ENCODE measurements at places on chromosomes 3 and 15.

GRCh38 chr15:94253742-94254141, 22.4 kb downstream of the MCTP2 start:
- no peak for DNase-seq

DNA sequence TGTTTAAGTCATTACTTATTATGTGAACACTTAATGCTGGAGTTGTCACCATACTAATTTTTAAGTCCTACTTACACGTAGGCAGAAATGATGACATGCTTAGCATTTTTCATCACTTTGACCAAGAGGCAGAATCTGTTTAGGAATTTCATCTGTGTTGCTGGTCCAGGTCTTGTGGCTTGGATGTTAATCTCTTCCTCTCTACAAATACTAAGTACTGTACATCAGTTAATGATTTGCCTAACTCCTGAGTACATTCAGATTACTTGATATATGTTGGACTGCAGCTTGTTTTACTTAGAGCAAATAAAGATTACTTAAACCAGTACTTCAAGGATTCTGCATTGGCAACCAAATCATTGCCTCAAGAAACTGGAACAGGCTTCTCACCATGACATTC, 8.6 kb downstream of the SNRK start:
- DNase-seq, result no peak

GRCh38 chr3:79354179-79354688, 413.6 kb downstream of the ROBO1 start:
- DNase-seq, result no peak

DNA sequence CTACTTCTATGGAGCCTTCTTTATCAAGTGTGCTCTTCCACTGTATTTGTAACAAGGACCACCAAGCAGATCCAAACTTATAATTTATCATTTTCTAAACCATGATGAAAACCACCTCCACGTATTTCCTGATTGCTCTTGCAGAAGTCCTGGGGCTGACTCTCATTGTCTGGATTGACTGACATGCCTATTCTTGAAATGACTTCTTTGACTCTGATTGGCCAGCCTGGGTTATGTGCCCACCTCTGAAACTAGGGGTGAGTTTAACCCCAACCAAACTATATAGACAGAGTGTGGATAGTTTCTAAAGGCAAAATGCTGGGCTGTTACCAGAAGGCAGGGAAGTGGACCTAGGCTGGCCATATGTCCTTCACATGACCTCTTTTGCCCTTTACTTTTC, 12.7 kb downstream of the TMPRSS7 start:
- no peak for DNase-seq

DNA sequence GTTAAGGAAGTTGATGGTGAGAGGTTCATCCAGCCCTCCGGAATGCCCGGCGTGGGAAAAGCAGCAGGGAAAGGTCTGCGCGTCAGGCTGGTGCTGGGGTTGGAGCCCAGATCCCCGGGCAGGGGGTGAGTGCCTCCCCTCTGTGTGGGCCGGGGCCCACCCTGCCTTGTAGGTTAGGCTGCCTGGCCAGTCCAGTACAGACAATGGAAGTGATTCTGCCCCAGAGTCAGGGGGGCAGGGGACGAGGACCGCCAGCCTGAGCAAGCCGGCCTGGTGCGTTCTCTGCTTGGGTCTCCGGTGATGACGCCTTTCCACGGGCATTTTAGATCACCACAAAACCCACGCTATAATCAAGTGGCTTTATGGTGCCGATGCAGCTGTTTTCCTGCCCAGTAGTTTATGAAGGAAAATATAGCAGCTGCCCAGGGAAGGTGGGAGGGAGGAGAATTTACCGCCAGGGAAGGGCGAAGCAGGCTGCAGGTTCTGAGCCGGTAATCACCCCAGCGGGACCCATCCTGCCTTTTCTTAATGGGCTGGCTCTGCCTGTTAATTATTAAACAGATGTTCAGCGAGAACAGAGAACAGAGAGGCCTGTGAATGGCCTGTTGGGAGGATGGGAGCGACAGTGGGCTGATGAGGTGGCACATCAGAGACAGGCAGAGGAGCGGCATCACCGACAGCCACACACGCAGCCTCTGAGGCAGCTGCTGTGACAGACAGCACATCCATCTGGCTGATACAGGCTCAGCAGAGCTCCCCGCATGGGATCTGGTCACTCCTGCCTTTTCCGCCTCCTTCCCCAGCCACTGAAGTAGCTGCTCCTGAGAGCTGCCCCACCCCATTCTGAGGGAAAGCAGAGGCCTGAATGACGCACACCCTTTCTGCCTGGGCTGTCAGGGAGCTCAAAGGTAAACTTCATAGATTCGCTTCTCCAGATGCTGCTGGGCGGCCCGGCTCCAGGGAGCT, 35.2 kb downstream of the BDH1 start:
- no peak for DNase-seq

DNA sequence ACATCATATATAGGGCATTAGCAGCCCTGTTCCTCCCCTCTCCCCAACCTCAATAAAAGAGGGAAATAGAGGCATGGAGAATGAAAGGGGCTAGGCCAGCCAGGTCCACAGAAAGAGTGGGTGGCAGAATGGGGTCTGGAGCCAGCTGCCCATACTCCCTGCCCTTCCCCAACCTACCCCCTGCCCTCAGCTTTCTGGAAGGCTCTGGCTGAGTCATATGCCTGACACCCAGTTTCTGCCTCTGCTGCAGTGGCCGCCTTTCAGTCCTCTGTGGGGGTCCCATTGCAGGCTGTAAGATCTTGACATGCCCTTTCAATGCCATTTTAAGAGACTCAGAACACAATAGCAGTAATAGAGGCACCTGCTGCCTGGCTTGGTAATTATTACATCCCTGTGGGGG, 95.7 kb downstream of the LINGO1 start:
- DNase-seq, result no peak

DNA sequence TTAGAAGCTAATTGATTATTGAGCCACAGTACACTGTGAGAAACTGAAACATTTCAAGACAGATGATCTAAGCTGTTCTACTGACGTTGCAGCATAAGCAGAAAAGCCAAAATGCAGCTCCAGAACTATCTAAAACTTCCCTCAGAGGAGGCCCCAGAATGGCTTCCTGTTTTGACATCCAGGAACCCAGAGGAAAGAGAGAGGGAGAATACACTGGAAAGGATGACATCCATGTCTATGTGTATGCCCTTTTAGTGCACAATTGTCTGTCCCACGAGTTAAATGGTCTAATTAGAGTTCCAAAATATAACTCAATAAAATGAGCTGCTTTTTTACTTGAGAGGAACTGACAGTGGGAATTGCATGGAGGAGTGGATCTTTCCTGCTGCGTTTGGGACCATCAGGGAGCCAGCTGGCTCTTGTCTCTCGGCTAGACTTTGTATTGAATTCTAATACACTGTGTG, 688.1 kb downstream of the ZNF385D start:
- DNase-seq, result no peak

DNA sequence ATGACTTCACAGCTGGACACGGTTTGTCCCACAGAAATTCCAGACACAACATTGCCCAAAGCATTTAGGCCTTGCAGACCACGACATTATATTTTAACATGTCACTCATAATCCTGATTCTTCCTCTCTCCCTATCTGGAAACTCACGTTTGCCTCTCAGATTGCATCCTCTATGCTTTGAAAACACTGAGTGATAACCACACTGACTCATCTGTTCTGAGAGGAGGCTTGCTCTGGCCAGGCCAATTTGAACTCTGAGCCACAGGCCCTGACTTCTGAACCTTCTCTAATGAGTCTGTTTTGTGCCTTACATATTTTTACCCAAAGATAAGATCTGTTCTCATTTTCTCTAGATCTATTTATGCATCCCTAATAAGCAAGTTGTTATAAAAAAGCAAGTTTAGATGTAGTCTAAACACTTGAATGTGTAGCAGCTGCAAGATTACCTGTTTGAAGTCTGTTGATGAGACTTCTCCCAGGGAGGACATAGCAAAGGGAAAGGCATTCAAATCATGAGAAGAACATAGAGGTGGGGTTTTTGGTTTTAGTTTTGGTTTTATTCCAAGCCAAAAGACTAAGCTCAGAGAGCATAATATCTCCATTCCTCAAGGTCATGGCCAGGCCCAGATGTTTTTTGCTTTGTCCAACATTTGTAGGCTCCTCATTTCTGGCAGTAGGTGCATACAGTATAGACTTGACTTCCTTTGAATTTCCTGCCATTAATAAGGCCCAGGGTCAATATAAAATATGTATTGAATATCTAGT, 234.4 kb upstream of the LRTM1 start:
- DNase-seq, result no peak

DNA sequence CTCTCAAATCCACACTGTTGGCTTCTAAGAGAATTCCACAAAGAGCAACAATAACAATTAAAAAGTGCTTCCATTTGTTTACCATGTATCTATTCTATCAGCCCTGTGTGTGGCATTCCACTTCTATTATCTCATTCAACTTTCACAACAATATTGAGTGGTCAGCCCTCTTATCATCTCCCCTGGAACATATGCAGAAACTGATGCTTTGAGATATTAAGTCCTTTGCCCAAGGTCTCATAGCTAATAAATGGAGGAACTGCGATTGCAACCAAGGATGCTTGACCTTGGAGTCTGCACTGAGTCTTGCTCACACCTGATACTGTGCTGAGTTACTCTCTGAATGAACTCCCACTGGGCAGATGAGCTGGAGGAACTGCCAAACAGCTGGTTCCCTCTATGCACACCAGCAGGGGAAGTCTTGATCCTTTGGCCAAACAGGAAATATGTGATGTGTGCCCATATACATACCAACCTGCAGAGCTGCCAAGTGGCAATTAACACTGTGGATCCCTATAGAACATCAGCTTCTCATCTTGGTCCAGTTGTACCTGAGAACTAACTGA, 144.7 kb upstream of the WNT5A start:
- DNase-seq, result no peak

DNA sequence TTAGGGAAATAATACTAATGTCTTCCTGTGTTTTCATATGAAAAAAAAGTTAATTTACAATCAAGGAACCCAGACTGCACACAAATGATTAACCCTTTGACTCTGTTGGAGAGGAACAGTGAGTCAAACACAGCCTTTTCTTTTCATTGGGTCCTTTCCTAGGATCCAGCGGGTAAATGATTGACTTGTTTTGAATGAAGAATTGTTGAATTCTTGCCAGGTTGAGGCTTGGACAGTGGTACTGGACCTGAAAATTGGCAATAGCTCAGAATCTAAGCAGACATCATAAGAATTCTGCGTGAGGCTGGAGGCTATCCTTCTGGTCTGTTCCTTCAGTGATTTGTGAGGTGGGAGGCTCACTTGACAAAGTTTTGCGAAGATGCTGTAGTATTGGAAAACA, 143.0 kb downstream of the RYR3 start:
- DNase-seq, result no peak

DNA sequence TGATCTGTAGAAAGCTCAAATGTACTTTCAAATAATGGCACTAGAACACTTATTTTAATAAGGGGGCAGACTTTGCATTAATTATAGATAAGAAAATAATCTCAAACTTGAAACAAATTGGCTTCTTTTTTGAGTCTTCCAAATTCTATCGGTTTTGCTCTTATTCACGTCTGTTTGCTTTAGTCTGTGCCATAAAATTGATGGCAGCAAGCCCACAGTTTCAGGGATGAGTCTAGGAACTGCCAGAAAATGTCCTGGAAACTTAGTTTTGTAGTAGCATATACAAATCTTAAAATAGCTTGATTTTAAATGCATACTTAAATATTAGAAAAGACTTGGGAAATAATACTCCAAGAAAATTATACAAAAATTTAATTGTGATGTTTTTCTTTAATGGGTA, 39.7 kb downstream of the BCHE start:
- DNase-seq, result no peak

- DNase-seq, result no peak
These were observed 18.5 kb downstream of the ALCAM start for GRCh38 chr3:105385179-105385578.

- DNase-seq, result no peak
These were observed 203.5 kb downstream of the RSRC1 start for GRCh38 chr3:158313338-158313927.

DNA sequence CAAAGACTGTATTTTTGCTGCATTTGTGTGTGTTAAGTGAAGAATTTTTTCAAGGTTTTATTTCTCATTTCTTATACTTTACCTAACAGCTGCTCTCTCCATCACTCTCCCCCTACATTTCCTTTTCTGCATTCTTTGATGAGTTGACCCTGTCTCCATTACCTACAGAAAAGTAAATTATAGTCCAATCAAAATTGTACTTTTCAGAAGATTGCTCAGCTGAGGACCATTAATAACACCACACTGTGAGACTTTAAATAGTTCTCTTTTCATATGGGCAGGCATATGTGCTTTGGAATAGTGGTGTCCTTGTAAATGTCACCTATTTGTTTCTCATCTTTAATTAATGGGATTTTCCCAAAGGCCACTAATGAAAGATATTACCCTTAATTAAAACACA, 234.7 kb upstream of the GPR149 start:
- no peak for DNase-seq

GRCh38 chr3:197003461-197004385, 25.9 kb downstream of the MELTF start:
- DNase-seq, result peak; percentile 70

DNA sequence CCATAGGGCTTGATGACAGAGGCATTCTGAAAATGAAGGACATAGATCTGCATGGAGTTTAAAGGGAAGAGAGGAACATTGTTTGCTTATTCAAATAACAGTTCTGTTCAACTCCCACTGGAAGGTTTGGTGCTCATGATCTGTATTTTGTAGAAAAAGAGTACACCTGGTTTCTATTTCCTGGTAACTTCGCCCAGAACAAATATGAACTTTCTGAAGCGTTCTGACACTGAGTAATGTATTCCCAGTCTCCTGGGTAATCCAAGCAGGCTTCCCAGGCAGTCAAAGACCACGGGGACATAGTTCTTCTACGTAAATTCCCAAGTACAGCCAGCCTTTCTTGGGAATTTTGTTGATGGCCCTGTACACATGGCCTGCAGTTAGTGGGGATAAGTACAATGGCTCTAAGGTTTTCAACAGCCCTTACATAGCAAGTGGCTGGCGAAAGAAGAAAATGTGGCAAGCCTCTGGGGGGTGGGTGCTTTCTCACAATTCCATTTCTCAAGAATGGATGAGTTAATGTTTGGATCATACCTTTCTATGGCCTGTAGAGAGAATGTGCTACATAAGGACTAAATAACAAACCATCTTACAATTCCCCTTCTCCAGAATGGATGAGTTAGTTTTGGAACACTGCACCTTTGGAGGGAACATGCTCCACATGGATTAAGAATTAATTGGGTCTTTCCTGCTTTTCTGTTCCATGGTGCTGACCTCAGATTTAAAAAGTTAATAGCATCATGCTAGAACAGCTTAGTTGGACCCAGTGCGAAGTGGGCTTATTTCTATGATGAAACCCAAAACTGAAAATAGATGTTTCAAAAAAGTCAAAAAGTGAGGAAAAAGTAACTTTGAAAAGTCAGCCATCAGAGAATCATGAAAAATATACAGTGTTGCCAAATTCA, 52.7 kb downstream of the COL6A6 start:
- no peak for DNase-seq

Measured in activated T-cell treated with anti-CD3 and anti-CD28 coated beads, Interleukin-2, amount 50 U/mL, for 24 hours (primary cell).